ENCODE measurements at places on chromosomes 6 and 20.

- DNase-seq, result no peak
Observed at GRCh38 chr6:32375739-32376529, 4.2 kb upstream of the TSBP1 start.

GRCh38 chr20:32018269-32019155 lies 8.3 kb downstream of the CCM2L start:
- DNase-seq, result peak; percentile 88

- no peak for DNase-seq
Observed at GRCh38 chr6:141744971-141745370, 387.8 kb upstream of the GJE1 start.

- DNase-seq, result no peak
Observed at GRCh38 chr6:135320721-135321621, 139.9 kb downstream of the MYB start.

DNA sequence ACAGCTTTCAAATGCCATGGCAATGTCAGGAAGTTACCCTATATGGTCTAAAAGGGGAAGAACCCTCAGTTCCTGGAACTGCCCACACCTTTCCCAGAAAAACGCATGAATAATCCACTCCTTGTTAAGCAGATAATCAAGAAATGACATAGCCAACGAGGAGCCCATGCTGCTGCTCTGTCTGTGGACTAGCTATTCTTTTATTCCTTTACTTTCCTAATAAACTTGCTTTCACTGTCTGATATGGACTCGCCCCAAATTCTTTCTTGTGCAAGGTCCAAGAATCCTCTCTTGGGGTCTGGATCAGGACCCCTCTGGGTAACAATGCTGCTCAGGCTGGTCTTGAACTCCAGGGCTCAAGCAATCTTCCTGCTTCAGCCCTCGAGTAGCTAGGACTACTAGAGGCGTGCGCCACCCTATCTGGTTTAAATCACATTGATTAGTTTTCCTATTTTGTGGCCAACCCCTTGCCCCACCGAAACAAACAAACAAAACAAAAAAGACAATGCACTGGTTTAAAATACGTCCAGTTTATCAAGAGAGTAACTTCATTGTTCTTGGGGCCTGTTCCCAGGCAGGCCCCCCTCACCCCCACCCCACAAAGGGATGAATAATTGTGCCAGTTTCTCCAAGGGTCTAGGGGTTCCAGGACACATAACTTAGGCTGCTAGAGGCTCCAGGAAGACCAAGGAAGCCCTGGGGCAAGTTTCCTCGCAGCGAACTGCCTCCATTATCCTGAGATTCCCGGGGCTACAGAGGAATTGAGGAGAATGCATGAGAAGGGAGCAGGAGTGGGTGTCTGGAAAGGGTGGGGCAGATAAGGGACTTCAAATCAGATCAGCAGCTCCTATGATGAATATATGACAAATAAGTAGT lies 10.1 kb upstream of the AKAP12 start:
- DNase-seq, result no peak

DNA sequence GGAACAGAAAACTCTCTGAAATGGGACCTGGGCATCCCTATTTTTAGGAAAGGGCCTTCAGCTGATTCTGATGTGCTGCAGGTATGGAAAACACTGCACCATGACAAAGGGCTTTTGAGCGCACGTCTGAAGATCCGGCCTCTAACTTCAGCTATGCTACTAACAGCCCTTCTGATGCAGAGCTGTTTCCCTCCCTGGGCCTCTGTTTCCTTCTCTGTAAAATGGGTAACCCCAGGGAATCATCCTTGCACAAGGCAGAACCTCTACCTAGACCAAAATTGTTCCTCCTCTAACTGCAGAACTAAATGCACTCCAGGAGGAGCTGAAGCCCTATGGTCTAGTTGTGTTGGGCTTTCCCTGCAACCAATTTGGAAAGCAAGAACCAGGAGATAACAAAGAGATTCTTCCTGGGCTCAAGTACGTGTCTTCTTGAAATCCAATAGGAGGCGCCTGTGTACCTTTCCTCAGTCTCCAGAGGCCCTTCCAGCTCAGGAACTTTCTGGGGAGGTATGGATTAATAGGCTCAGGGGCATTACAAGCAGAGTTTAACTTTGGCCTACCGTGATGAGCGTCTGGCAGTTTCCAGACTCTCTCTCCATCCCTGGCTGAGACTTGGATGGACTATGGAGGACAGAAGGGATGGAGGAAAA lies 5.9 kb downstream of the GPX5 start:
- DNase-seq, result no peak

GRCh38 chr6:26243132-26243531 lies 121.9 kb upstream of the BTN3A2 start:
- DNase-seq, result no peak

DNA sequence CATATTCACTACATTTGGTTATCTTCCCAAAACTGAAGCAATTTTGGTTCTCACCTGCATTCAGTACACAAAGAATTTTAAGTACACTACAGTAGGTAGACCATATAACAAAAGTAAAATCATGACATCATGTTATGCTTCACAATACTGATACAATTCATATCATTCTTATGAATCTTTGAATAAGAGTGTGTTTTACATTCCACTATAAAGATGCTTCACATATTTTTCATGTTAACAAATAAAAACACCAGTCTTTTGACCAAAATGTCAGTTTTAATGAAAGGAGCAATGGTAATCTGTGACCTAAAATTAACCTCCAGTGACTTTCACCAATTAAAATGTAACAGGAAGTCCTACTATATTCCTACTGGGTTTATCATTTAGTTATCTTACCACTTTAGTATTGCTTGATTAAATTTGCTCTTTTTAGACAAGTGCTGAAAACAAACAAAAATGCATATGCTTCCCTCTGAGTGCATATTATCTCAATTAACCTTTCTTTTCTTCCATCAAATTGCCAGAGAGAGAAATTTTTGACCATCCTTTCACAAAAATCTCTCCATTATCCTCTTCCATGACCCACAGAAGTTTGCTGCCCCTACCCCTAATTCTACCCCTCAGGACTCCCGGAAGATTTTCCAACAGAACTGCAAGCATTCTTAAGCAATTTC lies 49.3 kb downstream of the PHIP start:
- DNase-seq, result no peak

DNA sequence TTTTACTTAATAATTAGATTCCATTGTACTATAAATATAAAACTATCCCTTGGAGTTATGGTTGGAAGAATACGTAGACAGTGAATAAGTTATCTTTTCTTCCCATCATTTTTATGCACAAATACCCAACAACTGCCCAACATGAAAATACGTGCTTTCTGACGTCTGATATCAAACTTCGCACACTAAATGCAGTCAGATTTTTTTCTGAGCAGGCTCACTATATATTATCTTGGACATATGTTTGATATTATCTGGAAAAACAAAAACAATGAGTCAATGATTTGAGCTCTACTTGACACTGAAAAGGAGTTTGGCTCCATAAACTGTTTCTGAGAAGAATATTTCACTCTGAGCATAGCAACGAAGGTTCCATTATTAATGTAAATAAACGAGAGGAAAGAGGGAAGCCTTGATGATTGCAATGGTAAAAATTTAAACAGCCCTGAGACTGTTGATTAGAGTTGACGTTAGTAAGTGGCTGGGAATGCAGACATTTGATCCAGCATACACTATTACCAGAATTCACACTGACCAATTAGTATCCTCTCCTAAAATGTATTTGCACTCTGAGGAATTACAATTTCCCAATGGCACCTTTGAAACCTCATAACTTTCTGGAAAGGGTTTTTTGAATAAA lies 1090.0 kb downstream of the EPHA7 start:
- no peak for DNase-seq

- no peak for DNase-seq
Observed at GRCh38 chr20:53716395-53716794, 122.8 kb upstream of the ZNF217 start.

DNA sequence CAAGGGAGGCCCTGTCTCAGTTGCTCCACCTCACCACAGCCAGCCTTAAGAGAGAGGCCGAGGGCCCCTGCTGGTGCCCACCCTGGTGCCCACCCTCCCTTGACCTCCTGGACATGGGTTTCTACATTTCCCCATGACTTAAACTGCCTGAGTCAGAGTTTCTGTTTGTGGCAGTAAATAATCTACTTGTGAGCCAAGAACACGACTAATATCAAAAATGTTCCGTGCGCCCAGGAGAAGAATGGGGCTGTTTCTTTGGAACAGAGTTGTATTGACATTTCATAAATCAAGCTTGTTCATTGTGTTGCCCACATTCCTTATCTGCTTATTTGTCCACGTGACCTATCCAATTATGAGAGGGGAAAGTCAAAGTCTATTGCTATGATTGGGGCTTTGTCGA lies 143.5 kb downstream of the ANKRD60 start:
- DNase-seq, result no peak

DNA sequence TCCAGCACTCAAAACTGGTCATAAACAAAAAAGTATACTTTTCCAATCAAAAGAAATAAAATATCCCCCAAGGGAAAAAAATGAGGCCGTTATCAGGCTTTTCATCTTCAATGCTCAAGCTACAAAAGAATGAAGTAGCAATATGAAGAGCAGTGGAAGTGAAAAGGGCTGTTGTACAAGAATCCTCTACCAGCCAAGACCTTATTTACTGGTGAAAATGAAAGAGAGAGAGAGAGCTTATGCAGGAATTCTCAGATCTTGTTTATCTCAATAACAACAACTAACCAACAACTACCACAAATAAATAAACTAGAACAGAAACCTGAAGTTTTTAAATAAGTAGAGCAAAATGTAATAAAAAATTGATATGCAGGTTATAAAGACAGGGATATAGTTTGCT lies 400.6 kb downstream of the HDGFL1 start:
- no peak for DNase-seq

DNA sequence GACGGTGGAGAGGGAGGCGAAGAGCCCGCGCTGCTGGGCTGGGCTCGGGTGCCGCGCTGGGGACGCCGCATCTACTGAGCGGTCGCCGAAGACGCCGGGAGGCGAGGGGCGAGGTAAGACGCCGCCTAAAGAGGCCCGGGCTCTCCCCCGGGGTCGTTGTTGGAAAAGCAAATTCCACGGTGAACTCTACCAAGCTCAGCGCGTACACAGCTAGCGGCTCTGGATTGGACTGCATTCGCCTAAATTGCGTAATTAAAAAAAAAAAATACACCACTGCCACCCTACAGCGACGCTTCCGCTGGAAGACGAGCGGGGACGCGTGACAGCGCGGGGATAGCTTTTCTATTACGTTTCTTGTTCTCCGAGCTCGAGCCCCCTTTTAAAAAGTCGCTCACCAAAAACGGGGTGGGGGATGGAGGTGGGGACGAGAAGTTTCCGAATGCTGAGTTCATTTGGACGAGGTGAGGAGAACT lies 92.0 kb upstream of the PRDM1 start:
- DNase-seq, result no peak

- DNase-seq, result no peak
Observed at GRCh38 chr20:44948513-44948912, 11.7 kb downstream of the TOMM34 start.

Data from H54 (cell line).